ENCODE measurements at places on chromosomes 6 and 20. TPM values are rescaled to one million over a fixed set of nuclear protein-coding genes. Genes with fewer than 3 reads are reported as not detected.

DNA sequence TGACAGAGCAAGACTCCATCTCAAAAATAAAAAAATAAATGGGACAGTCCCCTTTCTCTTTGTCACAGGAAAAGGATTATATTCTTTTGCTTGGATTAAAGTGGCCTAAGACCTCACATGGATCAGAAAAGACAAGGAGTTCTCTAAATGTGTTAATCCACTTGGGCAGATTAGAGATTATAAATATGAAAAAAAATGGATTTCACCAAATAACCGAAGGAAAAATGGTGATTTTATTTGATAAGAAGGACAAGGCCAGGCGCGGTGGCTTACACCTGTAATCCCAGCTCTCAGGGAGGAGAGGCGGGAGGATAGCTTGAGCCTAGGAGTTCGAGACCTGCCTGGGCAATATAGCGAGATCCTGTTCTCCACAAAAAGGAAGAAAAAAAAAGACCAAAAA lies 21.8 kb downstream of the SAMHD1 start:
- DNase-seq = no peak

GRCh38 chr6:105911106-105911629 lies 175.0 kb upstream of the PRDM1 start:
- DNase-seq = no peak

DNA sequence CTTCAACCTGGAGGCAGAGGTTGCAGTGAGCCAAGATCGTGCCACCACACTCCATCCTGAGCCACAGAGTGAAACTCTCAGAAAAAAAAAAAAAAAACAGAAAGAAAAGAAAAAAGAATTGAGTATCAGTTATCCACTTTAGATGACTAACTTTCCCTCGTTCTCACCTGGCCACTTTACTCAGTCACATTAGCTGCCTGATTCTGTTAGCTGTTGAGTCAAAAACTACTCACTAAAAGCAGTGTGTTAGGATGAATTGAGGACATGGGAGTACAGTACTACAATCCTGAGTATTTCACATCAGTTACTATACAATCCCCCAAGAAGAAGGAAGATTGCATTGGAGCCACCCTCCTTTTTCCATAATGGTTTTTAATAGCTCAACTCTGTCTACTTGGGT lies 114.6 kb downstream of the ADAT2 start:
- no peak for DNase-seq

DNA sequence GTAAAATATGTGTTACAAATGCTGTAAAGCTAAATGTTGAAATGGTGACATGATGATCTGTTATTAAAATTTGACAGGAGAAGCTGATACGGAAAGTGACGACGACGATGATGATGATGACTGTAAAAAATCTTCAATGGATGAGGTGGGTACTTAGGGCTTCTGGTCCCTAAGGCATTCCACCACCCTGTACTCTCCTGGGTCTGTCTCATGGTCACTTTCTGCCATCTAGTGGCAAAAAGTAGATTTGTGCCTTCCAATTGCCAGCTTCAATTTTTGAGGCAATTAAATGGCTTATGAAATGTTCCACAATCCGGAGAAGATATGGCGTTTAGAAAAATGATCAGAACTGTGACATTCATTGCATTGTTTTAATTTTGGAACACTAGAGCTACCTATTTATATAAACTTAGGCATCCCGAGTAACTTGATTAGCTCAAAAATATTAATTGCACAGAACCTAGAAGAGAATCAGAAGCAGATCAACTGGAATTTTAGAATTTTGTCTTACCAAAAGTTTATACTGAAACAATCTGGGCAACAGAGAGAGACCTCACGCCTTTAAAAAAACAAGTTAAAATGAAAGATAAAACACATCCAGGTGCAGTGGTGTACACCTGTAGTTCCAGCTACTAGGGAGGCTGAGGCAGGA lies 346.5 kb upstream of the PLCB4 start:
- DNase-seq = peak; percentile 6

DNA sequence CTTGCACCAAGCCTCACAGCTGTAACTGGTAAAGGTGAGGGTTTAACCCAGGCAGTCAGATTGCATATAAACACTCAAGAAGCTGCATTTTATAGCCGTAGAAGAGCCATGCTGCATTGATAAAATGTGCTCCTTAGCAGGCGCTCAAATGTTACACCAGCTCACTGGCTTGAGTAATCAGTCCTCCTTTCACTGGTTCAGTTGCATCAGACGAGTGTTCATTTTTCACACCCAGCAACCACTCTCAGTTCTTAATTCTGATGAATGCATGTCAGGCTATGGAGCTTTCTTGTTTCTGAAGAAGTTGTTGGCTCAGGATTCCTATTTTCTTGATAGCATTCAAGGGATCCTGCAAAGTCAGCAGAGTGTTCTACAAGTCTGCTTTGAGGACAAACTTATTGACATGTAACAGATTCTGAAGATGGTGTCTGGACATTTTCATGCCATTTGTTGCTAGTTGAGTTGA lies 198.3 kb downstream of the PLCB1 start:
- no peak for DNase-seq

- DNase-seq = no peak
Observed at GRCh38 chr20:62523473-62524203, 47.8 kb upstream of the GATA5 start.

DNA sequence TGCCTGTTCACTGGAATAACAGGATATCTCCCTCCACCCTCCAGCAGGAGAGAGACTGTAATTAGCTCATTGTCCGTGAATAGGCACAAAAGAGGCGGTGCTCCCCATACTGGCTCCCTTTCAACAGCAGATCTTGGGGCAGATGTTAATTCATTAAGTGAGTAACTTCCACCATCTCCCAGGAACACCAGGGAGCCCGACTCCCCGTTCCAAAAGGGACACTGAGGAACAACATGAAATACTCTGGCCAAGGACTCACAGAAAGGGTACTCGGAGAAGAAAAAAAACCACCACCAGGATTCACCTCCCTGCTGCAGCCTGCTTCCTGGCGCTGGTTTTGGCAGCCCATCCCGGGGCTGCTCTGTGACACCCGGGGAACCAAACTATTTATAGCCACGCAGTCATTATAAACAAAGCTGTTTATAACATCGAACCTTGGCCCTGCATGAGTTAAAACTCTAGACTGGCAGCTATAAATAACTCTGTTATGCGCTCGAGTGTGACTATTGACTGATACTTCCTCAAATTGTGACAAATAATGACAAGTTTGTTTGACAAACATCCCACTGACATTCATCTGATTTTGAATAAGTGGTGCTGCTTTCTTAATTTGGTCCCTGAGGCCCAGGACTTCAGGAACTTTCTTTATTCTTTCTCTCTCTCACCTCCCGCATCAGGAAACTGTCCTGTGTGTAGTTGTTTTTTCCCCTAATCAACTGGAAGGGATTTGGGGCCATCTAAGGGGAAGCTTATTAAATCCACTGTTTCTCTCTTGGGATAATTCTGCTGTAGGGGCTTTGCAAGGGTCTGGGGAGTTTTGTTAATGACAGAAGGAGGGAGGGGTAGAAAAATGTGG lies 521.6 kb downstream of the CD83 start:
- DNase-seq = peak; percentile 92

- DNase-seq = no peak
Observed at GRCh38 chr20:32326504-32326845, 31.7 kb upstream of the ASXL1 start.

DNA sequence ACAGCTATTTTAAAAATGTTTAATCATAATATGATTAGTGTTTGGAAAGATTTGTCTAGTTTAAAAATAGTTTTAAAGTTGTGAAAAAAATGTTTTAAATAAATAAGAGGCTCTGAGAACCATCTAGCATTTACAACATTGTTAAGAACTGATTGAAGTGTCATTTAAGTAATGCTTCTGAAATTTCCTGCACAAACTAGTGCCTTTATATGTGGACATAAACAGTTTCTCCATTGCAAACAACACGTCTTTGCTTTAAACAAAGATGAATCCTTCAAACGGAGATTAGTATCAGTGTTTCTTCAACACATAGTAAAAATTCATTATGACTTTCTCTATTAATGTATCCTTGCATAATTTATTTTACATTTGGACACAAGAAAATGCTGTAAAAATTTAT lies 45.9 kb upstream of the ID4 start:
- DNase-seq = no peak

DNA sequence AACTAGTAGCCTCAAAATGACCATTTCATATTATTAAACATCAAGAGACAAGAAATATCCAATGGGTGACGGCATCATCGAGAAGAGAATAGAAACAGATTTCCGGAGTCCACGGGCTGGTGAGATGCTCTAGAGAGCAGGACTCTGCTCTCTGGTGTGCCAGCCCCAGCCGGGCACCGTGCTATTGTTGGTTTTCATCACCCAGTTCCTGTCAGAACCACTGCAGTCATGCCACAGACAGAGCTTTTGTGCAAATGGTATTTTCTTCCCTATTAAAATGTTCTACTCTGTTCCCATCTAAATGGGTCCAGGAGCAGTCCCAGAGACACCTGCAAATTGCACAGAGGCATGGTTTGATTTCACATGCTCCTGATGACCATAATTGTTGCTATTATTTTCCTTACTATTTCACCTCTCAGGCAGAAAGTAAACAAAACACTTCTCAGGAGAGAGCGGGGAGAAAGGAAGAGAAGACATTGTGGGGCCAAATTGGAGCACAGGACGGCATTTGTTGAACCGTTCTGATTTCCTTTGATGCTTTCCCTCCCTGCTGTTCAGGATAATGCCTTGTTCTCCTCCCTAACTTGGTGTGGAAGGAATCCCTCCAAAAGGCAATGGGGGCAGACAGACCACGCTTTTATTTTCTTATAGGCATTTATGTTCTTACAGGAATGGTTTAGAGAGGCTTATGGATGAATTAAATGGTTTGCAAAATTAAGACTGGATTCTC lies 11.4 kb upstream of the RAMACL start:
- DNase-seq = no peak

DNA sequence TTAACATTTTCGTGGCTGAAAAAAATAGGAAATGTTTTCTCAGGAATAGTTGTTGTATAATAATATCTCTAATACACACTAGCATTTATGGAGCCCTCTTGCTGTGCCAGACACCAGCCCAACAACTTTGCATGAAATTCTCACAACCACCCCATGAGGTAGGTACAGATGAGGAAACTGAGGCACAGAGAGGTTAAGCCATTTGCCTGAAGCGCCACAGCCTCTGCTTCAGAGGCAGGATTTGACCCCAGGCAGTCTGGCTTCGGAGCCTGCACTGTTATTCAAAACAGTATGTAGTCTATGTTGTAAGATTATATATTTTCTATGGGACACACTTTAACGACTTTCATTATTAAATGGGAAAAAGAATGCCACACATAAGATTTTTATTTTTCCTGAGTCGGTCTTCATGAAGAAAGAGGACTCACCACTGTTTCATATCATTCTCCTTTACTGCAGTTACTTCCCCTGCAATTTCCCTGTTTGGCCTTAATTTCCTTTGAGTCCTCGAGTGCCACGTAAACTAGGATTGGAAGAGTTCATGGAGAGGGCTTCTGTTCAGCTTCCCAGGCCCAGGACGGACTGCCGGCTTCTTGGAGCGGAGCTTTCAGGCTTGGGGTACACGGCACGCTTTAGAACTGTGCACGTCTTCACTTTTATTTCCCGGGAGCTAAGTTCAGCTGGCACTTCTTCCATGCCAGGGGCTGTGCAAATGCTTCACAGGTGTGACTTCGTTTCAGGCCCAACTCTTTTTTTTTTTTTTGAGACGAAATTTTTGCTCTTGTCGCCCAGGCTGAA lies 128.0 kb downstream of the BMP7 start:
- DNase-seq = no peak

DNA sequence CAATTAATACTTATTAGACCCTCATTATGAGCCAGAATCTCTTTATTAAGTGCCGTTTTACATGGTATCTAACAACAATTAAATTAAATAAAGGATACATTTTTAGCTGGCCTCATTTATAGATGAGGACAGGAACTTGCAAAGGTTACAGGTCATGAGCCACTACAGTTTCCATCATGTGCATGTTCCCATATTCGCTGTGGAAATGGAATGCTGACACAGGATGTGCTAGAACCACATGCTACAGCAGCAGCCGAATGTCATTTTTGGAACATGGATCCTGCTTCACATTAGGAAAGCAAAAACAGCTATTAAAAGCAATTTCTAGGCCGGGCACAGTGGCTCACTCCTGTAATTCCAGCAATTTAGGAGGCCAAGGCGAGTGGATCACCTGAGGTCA lies 5.9 kb downstream of the SLC18B1 start:
- DNase-seq = no peak

- peak; percentile 98 for DNase-seq
Observed at GRCh38 chr6:2764610-2765165, 505 bp upstream of the WRNIP1 start.

GRCh38 chr20:48165401-48165685 lies 380.1 kb upstream of the SULF2 start:
- no peak for DNase-seq

DNA sequence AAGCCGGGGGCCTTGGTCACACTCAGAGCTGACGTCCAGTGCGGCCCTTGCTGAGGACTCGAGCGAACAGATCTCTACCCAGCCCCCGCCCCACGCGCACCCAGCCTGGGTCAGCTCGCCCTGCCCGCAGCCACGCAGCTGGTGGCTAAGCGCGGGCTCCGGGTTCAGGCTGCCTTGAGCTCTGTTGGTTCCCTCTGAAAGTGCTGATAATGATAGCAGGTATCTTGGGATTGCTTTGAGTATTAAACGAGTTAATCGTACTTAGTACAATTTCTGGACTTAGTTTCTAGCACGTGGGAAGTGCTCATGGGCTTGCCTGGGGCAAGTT lies 88.1 kb upstream of the TGM3 start:
- no peak for DNase-seq

DNA sequence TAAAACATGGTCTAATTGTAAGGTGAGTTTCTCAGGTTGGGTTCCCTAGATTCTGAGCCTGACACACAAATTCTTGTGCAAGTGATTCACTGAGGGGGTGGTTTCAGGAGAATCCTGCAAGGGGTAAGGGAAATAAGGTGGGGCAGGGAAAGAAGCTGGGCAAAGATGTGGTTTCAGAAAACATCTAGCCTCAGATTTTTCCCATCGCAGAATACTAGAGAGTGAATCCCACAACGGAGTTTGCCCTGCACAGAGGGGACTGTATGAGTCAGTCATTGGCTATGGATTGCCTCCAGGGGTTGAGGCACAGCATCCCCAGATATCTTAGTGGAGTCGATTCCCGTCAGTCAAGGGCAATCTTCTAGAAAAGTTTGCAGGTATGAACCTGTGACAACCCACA lies 65.2 kb downstream of the PRL start:
- DNase-seq = no peak

WFDC10B gene
- total RNA-seq = not detected

C20orf144 gene
- under 0.01 TPM for total RNA-seq

BACH2 gene
- total RNA-seq = 4.4 TPM

DNAH8 gene
- total RNA-seq = 0.36 TPM

ACTL10 gene
- total RNA-seq = 2.2 TPM

TBX18 gene
- total RNA-seq = 64.1 TPM

FAM83B gene
- total RNA-seq = under 0.01 TPM

SLC32A1 gene
- not detected for total RNA-seq

TRPC4AP gene
- 98.8 TPM for total RNA-seq

GLP1R gene
- total RNA-seq = not detected

CLDN20 gene
- not detected for total RNA-seq
